ENCODE measurements at places on chromosomes 7 and 10.

GRCh38 chr10:61882621-61883370, 18.7 kb upstream of the ARID5B start:
- no peak for DNase-seq

- no peak for DNase-seq
Measured at GRCh38 chr10:114584419-114584818, 73.7 kb downstream of the ABLIM1 start.

- no peak for DNase-seq
Measured at GRCh38 chr10:109115179-109115578, 808.1 kb downstream of the XPNPEP1 start.

GRCh38 chr10:98673171-98673782, 226.5 kb upstream of the HPS1 start:
- no peak for DNase-seq

GRCh38 chr7:91832493-91833045, 47.9 kb downstream of the MTERF1 start:
- no peak for DNase-seq

DNA sequence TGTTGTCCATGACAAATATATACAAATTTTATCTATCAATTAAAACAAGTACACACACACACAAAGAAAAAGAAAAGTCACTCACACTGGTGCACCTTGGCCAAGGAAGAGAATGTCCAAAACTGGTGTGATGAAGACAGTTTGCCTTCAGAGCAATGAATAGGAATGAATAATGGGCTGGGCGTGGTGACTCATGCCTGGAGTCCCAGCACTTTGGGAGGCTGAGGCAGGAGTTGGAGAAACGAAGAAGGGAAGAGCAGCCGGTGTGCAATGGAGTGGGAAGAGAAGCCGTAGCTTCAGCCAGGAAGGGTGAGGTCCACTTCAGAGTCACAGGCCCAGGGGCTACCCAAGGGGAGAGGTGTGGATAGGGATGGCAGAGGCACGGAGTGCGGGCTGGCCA, 253.6 kb downstream of the CCSER2 start:
- no peak for DNase-seq

DNA sequence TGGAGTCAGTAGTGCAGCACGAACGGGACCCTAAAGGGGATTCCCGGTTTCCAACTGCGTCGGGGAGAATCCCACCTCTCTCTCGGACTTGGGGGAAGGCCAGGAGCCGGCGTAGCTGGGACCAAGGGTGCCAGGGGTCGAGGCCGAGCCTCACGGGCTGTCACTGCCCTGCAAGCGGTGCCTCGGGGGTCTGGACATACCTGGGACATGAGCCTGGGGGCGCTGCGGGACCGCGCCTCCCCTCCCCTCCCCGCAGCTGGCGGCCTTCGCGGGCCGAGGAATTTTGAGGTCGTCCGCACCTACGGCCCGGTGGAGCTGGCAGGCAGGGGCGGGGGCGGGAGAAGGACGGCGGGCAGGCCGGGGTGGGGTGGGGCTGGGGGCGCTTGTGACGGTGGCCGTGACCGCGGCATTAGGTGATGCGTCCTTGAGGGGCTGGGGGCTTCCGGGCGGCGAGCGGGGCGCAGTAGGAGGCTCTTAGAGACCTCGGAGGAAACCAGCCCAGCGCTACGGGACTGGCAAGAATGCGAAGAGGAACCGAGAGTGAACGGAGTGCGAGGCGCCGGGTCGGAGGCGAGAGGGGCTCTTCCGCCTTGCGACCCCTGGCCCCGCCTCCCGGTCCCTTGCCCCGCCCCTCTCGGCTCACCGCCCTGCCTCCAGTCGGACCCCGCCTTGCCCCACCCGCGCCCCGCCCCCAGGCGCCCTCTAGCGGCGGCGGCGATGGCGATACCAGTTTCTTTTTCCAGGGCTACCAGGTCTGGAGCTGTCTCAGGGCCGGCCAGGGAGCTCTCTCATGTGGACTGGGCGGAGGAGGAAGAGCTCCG, 48.3 kb downstream of the NPVF start:
- DNase-seq = peak; percentile 96

- DNase-seq = no peak
Measured at GRCh38 chr10:78552261-78552811, 516.4 kb upstream of the ZMIZ1 start.

DNA sequence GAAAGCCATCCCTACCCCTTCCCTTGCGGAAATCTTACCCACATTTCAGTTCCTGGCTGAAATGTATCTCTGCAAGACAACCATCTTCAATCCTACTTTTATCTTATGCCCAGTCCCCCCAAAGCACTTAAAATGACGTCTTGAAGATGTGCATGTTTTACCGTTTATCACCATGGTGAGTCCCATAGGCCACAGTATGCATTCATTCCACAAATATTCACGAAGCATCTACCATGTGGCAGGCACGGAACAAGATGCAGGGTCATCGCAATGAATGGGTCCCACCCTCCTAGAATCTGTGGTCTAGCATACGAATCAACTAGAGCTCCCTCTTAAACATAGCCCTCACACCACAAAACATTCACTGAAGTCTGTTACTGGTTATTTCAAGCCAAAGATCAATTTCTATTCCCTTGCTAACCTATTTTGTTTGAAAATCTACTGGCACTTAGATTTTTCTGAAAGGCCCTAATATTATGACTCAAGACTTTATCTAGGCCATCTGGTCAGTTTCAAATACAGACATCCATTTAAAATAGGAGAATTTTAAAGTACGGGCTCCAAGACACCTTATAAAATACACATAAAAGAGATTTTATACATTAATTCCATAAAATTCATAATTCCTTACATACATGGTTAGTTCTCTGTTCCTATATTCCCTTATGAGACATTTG, 99.4 kb downstream of the PARD3 start:
- no peak for DNase-seq

DNA sequence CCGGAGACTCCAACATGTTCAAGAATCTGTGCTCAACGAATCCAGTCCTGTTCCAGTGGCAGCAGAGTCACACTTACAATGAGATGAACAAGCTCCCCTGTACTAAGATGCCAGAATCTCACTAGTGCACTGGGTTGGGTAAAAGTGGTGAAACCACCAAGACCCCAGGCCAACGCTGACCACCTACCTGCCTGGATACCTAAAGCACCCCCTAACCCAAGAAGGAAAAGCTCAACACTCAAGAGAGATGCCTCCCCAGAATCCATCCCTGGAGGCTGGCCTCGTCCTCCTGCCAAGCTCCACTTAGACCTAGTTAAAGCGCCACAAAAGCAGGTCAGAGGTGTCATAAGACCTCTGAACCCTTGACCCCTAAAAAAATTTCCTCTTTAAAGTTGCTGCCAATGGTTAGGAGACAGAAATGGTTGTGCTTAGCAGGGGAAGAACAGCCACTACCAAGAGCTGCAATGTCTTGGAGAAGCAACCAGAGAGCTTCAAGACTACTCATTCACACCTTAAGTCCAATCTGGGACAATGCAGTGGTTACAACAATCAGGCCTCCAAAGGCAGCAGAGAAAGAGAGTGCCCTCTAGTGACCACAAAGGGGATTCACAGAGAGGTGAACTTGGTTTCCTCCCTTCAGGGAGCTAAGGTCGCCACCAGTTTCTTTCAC, 94.6 kb upstream of the MACROH2A2 start:
- peak; percentile 84 for DNase-seq

- DNase-seq = peak; percentile 48
Measured at GRCh38 chr10:74103560-74104258, 46.9 kb downstream of the AP3M1 start.

DNA sequence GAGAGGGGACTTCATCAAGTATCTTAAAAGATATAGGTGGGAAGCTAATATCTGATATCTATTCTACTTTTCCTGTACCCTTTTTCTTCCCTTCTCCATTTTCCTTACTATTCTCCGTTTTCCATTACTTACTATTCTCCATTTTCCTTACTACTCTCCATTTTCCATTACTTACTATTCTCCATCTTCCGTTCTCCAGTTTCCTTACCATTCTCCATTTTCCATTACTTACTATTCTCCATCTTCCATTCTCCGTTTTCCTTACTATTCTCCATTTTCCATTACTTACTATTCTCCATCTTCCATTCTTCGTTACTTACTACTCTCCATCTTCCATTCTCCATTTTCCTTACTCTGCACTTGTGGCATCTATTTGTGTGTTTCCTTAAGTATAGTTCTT, 39.3 kb downstream of the STEAP4 start:
- DNase-seq = no peak

DNA sequence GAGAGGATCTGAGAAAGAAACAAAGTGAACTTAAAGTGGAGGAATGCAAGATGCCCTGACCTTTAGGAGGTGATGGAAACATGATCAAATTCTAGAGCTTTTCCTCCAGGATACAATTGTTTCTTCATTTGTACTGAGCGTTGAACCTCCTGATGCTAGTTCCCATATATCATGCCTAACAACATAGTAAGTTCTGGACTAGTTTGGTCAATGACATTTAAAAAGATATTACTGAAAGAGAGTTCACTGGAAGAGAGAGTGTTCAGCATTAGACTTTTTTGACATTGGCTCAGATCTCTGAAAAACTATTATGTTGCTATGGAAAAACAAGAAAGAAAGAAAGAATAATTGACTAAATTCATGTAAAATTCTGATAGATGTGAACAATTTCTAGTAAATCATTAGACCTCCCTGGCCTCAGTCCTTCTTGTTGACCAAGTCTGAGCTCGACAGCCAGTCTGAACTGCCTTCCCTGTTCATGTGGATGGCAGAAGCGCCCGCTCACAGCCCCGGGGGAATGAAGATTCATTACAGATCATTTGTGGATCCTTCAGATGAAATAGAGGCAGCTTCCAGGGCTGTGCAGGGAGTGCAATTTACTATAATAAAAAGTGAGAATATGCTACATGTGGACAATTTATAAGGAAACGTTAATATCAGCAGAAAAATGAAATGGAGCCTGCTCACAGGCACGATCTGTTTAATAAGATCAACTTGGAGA, 442.1 kb downstream of the GRID1 start:
- no peak for DNase-seq

- no peak for DNase-seq
Measured at GRCh38 chr10:79932841-79933379, 16.0 kb downstream of the SFTPD start.

DNA sequence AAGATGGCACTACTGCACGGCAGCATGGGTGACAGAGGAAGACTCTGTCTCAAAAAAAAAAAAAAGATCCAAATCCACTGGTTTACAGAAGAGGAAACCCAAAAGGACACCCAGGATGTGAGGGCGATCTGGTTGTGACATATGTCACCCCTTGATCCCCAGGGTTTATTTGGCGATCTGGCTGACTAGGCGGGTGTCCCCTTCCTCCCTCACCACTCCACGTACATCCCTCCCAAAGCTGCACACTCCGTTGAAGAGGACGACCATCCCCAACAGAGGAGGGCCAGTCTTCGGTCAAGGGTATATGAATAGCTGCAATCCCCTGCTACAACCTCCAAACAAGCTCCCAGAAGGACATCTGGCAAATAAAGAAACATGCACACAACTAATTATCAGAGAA, 111.6 kb downstream of the HTR5A start:
- DNase-seq = no peak

- no peak for DNase-seq
Measured at GRCh38 chr7:28329661-28330363, 82.5 kb upstream of the CREB5 start.

- peak; percentile 80 for DNase-seq
Measured at GRCh38 chr10:110446954-110447608, 50.6 kb upstream of the DUSP5 start.

- DNase-seq = no peak
Measured at GRCh38 chr7:6571160-6571779, 6.0 kb upstream of the ZDHHC4 start.

- DNase-seq = no peak
Measured at GRCh38 chr7:20131776-20132175, 85.4 kb downstream of the MACC1 start.

DNA sequence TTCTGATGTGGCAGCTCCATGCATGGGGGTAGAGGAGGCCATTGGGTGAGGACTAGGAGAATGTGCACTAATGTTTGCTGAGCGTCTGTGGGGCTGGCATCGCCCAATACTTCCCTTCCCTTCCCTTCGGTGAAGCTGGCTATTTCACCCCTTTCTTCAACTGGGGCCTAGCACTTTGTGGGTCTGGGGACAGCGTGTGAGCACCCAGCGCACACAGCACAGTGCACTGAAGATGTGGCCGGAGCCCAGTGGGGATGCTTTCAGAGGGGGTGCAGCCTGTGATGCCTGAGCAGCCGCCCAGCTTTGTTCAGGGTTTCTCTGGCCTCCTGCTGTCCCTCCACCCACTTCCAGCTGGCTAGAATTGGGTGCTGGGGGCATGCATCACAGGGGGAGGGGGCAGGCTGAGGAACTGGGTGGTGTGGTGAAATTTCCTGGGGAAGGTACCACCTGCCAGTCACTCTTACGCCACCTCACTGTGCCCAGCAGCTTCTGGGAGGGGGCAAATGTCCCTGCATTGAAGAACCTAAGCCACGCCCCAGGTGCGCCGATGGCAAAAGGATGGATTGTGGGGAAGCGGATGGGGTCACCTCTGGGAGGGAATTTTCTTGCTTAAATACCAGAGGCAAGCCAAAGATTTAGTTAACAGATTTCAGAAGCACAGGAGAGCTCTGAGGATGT, 45.5 kb downstream of the CLEC2L start:
- DNase-seq = no peak

DNA sequence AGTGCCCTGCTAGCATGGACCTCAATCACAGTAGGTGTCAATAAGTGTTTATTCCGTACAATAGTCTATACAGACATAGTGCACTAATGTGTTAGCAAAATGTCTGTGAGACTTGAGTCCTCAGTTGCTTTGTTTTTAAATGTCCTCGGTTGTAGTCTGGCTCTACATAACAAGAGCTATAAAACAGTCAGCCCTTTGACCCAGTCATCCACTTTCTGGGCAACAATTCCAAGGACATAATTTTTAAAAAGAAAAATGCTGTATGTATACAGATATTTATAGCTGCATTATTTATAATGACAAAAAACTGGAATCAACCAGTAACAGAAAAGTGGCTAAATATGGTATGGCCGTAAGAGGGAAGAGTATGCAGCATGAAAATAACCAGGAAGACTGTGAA, 2.8 kb upstream of the PDLIM1 start:
- DNase-seq = no peak

GRCh38 chr10:116126239-116126638, 146.8 kb downstream of the GFRA1 start:
- no peak for DNase-seq

DNA sequence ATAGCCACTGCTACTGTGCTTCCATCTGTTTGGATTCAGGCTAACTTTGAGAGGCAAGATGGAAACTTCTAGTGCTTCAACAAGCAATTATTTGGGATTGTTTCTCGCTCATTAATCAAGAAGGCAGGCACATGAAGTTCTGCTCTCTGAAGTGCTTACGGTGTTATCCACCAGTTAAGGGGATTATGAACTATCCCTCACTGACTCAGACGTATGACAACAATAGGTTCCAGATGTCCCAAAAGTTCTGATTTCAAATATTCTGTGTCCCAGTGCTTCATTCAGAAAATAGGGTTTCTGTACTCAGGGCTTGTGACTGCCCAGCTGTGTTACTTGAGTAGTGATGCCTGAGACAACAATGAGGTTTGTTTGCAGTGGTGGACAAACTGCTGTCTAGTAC, 81.0 kb downstream of the HACD1 start:
- no peak for DNase-seq

Measured in urothelium cell line (cell line).